ENCODE measurements at places on chromosomes 6 and 20. TPM values are rescaled to one million over a fixed set of nuclear protein-coding genes. Genes with fewer than 3 reads are reported as not detected.
A peak's percentile ranks its signal among the peaks of the same experiment; 100 is the strongest.

BANF2 gene
- polyA plus RNA-seq, result 0.38 TPM

DTD1 gene
- polyA plus RNA-seq, result 28.3 TPM

TIAM2 gene
- 24.0 TPM for polyA plus RNA-seq

NEURL2 gene
- 7.3 TPM for polyA plus RNA-seq

SMPDL3A gene
- 13.7 TPM for polyA plus RNA-seq

DAAM2 gene
- 26.2 TPM for polyA plus RNA-seq

MOXD1 gene
- polyA plus RNA-seq, result 197 TPM

LHFPL5 gene
- not detected for polyA plus RNA-seq

PTCRA gene
- polyA plus RNA-seq, result not detected

PI3 gene
- polyA plus RNA-seq, result not detected

SLC17A3 gene
- polyA plus RNA-seq, result 1.3 TPM

CD40 gene
- polyA plus RNA-seq, result 5.0 TPM

SLA2 gene
- 0.18 TPM for polyA plus RNA-seq

CFAP206 gene
- 4.8 TPM for polyA plus RNA-seq

AVP gene
- polyA plus RNA-seq, result 0.28 TPM

GRCh38 chr20:32312718-32313424 lies 35.4 kb downstream of the KIF3B start:
- no peak for DNase-seq

DNA sequence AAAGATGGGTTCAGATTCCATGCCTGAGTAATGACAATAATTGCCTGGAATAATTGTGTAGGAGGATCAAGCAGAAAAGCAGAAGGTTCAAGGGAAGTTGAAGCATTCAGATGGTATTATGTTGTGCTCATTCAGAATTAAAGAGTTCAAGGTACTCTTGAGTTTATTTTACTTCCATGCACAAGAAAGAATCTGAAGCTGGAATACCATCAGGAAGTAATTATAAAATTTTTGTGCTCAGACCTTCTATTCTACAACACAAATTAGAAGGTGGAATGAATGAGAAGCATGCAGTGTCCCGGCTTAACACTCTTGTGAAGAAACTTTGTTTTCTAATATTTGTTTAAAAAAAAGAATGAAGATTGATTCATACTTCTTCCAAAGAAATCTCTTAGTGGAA lies 139.4 kb upstream of the ENPP5 start:
- DNase-seq, result no peak

DNA sequence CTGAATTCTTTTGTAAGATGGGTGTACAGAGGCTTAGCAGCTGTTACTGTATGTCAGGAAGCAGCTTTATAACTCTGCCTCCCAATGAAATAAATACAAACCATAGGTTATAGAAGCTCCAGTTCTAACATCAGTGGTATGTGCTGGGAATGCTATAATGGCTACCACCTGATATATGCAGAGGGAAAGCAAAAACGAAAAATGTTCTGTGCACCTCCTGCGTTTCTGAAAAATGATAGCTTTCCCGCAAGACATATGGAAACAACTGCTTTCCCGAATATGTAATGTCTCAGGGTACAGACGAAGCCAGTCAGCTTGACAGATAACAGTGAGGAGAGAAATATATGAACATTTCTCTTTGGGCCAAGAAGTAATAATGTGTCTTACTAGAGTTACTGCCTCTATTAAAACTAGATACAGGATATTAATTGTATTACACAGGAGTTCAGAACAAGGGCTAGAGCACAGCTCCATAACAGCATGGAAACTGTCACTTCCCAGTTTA lies 517.0 kb upstream of the NRSN1 start:
- peak; percentile 51 for DNase-seq

- no peak for DNase-seq
Measured at GRCh38 chr20:33279261-33279910, 3.6 kb upstream of the BPIFB1 start.

- no peak for DNase-seq
Measured at GRCh38 chr6:143197377-143197776, 136.7 kb downstream of the AIG1 start.

- no peak for DNase-seq
Measured at GRCh38 chr20:47464380-47465101, 37.1 kb upstream of the NCOA3 start.

DNA sequence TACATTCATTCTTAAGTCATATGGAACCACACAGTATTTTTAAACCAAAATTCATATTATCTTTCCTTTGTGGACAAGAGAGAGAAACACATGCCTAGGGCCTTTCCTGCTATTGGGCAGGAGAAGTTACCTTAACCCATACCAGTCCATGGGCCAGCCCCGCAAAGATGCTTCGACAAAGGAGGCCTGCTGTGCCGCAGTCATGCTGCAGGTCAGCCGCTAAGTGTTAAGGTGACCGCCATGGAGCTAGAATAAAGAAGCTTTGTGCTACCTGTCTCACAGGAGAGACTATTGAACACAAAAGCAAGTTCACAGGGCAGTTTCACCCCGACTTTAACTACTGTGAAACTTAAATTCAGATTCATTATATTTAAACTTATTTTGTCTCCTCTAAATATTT lies 62.3 kb upstream of the TMEM181 start:
- DNase-seq, result no peak

- DNase-seq, result no peak
Measured at GRCh38 chr6:21594416-21595281, 1.1 kb downstream of the SOX4 start.

DNA sequence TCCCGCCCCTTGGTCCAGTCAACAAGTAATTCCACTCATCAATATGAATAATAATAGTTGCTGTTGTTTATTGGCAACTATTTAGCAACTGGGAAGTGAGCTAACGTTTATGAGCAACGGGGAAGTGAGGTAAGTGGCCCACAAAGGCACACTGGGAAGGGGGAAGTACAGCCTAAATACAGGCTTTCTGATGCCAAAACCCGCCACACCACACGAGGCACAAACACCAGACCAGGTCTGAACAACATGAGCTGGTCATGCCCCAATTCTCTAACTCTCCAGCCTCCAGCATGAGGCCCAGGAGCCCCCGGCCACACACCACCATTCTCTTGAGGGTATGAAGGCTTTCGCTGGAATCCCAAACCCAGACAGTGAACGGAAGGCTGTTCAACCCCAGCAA lies 50.8 kb downstream of the PREX1 start:
- no peak for DNase-seq

DNA sequence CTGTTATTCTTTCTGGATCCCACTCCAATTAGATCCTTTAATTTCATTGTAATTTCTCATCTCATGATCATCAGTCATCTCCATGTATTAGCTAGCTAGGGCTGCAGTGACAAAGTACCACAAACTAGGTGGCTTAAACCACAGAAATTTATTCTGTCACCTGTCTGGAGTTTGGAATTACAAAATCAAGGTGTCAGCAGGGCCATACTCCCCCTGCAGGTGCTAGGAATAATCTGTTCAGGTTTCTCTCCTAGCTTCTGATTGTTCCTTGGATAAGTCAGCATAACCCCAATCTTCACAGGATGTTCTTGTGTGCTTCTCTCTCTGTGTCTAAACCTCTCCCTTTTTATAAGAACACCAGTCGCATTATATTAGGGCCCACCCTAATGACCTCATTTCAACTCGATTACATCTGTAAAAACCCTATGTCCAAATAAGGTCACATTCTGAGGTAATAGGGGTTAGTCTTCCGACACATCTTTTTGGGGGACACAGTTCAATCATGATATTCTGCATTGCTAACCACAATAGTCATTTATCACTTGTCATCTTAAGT lies 40.5 kb downstream of the BEND6 start:
- no peak for DNase-seq

GRCh38 chr6:85660181-85660611 lies 17.5 kb upstream of the SYNCRIP start:
- DNase-seq, result no peak

DNA sequence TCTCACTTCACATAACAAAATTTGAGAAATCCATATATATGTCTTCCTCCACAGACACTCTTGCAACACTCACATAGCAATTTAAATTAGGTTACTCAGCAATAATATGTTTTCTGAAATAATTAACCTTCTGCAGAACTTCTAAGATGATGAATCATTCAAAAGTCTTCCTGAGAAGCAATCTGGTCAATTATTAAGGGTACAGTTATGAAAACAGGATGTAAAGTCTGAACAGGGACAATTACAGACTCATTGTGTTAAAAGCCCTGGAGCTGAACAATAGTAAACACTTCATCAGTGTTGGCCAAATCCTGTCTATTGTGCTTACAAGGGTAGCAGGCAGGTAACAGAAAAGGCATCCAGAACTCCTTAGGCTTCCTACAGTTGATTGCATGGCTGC lies 75.4 kb downstream of the FILIP1 start:
- no peak for DNase-seq

DNA sequence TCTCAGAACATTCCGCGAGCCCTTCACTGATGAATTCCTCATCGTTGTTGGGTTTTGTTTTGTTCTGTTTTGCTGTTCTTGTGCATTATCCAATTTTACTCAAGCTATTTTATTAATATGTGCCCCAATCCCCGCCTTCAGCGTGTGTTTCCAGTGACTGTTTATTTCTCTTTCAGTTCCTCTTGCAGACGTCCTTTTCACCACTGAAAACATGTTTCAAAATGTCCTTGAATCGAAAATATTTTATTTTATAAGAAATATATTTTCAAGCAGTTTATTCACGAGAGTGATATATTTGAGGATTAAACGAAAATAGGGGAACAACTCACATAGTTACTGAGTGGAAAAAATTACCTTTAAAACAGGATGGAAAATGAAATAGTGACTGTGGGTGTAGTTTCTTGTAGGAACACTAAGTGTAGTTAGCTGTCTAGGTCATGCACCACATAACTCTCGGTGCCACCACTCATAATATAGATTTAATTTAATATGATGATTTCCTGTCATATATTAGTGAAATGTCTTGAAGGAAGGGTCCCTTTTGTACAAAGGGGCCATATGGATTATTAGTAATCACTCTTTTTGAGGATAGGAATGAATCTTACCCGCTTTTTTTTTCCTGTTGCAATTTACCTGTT lies 45.3 kb upstream of the HDDC2 start:
- DNase-seq, result no peak

- DNase-seq, result no peak
Measured at GRCh38 chr6:133555685-133556084, 314.5 kb downstream of the EYA4 start.

DNA sequence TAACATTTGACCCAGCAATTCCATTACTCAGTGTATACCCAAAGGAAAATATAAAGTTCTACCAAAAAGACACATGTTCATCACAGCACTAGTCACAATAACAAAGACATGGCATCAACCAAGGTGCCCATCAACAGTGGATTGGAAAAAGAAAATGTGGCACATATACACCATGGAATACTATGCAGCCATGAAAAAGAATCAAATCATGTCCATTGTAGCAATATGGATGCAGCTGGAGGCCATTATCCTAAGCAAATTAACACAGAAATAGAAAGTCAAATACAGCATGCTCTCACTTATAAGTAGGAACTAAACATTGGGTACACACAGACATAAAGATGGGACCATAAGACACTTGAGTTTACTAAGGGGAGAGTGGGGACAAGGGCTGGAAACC lies 441.9 kb upstream of the ID4 start:
- no peak for DNase-seq

- DNase-seq, result no peak
Measured at GRCh38 chr6:4819706-4820283, 43.6 kb downstream of the CDYL start.

- peak; percentile 84 for DNase-seq
Measured at GRCh38 chr6:32148289-32149091, 3.2 kb downstream of the PRRT1 start.

- no peak for DNase-seq
Measured at GRCh38 chr6:22882581-22882980, 313.2 kb downstream of the HDGFL1 start.

GRCh38 chr6:42899871-42900270 lies 16.0 kb upstream of the PTCRA start:
- DNase-seq, result no peak

- DNase-seq, result no peak
Measured at GRCh38 chr20:32052090-32052777, at the start of gene HCK. Gene HCK, plus strand, starts transcription at chr20:32052242.

GRCh38 chr6:125598422-125598821 lies 151.0 kb upstream of the HEY2 start:
- DNase-seq, result no peak

DNA sequence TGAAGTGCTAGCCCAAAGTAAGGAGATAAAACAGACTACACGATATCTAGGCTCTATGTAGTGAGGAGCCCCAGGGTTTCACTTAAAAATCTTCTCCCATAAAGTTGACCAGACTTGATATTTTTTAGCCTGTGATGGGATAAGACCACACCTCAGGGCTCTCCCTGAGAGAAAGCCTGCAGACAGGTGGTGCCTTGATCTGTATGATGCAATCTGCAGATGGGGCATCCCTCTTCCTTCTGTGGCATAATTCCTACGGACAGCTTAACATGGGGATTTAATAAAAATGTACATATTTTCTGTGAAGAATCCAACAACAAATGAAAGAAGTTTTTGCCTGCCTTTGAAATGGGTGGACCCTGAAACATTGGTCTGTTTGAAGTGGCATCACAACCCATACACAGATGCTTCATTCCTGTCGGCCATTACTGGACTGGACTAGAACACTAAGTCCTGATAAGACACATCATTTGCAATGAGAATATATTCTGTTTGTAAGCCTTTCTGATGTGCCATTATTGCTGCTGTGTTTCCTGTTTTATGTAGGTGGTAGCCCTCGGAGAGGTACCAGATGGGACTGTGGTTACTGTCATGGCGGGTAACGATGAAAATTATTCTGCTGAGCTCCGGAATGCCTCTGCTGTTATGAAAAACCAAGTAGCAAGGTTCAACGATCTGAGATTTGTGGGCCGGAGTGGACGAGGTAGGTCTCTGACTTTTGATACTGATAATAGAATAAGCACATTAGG lies 53.8 kb upstream of the SUPT3H start:
- no peak for DNase-seq

- no peak for DNase-seq
Measured at GRCh38 chr20:18624948-18625347, 37.1 kb downstream of the DTD1 start.

DNA sequence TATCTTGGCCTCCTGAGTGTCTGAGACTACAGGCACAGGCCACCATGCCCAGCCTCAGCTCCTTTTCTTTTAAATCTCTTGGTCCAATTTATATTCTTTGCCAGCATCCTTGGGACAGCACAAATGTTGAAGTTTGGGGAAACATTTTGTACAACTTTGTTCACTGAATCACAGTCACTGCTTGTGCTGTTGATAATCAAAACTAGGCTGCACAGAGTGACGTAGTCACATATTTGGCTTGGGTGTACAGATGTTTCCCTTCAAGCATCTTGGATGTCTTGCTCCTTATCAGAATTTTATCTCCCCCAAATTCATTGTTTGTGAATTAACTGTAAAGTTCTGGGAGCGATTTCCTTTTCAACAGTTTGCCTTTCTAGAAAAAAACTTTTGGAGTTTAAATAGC lies 17.9 kb downstream of the CARMIL1 start:
- peak; percentile 42 for DNase-seq
